Naive thymus-derived CD4-positive, alpha-beta T cell (primary cell): ENCODE measurements at places on chromosomes 12 and 14. TPM values are rescaled to one million over a fixed set of nuclear protein-coding genes. Genes with fewer than 3 reads are reported as not detected.

GRCh38 chr12:88472248-88472647 is 108.0 kb downstream of the KITLG start:
- H3K4me3 ChIP-seq, result no peak overlapping the region
- DNase-seq, result no peak
- no peaks in the 10 kb centered on the region for H3K4me1 ChIP-seq
- H3K36me3 ChIP-seq, result no peaks in the 10 kb centered on the region
- H3K27ac ChIP-seq, result no peak overlapping the region
- H3K27me3 ChIP-seq, result no peaks in the 10 kb centered on the region

GRCh38 chr12:53244337-53244736 is 12.3 kb upstream of the RARG start:
- H3K4me3 ChIP-seq, result no peak overlapping the region
- H3K4me1 ChIP-seq, result no peaks in the 10 kb centered on the region
- H3K36me3 ChIP-seq, result no peaks in the 10 kb centered on the region
- H3K27me3 ChIP-seq, result no peaks in the 10 kb centered on the region
- DNase-seq, result no peak

The CCDC92 gene
- total RNA-seq, result 17.3 TPM

The SYT1 gene
- not detected for total RNA-seq

The RERGL gene
- not detected for total RNA-seq

The SPTB gene
- not detected for total RNA-seq

GRCh38 chr12:85445060-85445938 is 165.3 kb downstream of the ALX1 start:
- no peaks in the 10 kb centered on the region for H3K36me3 ChIP-seq
- no peaks in the 10 kb centered on the region for H3K27me3 ChIP-seq
- no peak overlapping the region for H3K27ac ChIP-seq
- H3K4me3 ChIP-seq, result no peak overlapping the region
- no peak for DNase-seq

The TGM1 gene
- total RNA-seq, result 5.9 and 7.7 TPM in 2 replicates
